Stimulated activated CD8-positive, alpha-beta memory T cell treated with anti-CD3 and anti-CD28 coated beads, Interleukin-4, amount 100 ng/mL, for 4 hours (primary cell): ENCODE measurements at places on chromosomes 13 and 19.

- no peak for DNase-seq
These were observed 66.1 kb downstream of the SLC10A2 start for GRCh38 chr13:103000157-103000556.

DNA sequence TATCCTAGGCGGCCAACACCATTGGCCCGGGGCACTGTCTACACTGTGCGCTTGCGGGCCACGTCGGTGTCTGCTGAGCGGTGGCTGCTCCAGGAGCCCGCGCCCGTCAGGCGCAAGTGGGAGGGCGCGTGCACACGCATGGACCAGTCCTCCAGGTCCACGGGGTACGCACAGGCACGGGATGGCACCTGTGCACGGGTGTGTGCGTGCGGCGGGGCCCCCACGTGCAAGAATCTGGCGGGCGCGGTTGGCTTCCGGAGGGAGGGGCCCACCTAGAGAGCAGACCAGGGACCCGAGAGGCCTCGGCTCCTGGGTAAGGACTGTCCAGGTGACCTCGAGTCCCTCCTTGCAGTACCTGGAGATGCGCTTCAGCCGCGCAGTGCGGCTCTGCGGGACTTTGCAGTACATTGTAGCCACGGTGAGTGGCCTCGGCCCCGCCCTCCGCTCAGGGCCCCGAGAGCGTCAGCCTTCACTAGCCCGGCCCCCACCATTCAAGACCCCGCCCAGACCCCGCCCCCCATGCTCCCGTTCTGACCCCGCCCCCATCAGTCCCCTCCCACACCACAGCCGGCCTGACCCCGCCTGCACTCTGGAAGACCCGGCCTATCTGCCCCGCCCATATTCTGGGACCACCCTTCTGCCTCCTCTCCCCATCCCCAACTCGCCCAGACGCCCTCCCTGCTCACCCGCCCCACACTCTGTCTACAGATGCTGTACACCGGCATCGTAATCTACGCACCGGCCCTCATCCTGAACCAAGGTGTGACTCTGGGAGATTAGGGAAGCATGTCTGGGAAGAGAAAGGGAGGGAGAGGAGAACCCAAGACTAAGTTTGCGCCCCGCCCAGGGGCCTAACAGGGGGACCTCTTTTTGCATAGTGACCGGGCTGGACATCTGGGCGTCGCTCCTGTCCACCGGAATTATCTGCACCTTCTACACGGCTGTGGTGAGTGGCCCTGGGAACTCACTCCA lies 2.3 kb downstream of the SLC5A5 start:
- DNase-seq = no peak

DNA sequence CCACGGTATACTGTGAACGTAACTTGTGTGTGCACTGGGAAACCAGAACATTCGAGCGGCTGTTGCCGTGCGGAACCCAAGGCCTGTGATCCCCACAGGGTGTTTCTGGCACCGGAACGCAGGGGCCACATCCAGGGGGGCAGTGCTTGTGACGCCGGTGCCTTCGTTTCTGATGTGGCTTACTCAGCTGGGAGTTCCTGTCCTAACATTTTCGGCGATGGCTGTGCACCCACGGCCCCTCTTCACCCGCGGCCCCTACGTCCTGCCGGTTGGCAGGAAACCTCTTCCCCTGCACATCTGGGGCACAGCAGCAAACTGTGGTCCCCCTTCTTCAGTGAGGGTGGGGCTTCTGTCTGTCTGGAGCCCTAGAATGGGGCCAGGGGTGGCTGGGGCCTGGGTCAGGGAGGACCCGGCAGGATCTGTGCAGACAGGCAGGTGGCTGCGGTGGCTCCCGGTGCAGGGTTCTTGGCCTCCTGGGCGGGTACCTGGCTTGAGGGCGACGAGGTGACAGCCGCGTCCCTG lies 26.2 kb downstream of the CSNK1G2 start:
- DNase-seq = no peak

- no peak for DNase-seq
These were observed 1.5 kb downstream of the SPATA13 start for GRCh38 chr13:24161980-24162525.

DNA sequence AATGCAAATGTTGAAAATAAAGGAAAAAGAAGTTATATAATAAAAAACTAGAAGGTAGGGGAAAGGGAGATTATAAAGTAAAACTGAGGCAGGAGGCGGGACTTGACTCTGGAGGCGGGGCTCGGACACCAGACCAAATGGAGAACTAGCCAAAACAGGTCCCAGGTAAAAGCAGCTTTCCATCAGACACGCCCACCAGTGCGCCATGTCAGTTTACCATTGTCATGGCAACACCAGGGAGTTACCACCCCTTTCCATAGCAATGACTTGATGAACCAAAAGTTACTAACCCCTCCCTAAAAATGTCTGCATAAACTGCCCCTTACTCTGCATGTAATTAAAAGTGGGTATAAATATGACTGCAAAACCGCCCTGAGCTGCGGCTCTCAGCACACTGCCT lies 70.9 kb downstream of the PEPD start:
- no peak for DNase-seq

DNA sequence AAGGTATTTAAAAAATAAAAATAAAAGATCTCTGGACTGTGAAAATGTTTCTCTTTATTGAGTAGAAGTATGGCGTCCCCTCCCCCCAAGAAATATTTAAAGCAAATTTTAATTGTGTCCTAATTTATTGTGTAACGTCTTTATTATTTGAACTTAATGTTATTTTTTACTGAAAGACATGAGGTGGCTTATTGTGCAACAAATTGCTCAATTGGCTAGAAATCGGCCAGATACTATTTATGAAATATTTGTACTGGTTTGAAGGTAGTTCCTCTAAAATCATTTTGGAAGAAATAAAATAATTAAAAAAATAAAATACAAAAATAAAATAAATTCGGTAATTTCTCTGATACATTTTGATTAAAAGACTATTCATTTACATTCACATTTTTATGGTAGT lies 162.3 kb downstream of the DACH1 start:
- DNase-seq = no peak

GRCh38 chr19:41744850-41745249 lies 10.5 kb upstream of the CEACAM6 start:
- no peak for DNase-seq

DNA sequence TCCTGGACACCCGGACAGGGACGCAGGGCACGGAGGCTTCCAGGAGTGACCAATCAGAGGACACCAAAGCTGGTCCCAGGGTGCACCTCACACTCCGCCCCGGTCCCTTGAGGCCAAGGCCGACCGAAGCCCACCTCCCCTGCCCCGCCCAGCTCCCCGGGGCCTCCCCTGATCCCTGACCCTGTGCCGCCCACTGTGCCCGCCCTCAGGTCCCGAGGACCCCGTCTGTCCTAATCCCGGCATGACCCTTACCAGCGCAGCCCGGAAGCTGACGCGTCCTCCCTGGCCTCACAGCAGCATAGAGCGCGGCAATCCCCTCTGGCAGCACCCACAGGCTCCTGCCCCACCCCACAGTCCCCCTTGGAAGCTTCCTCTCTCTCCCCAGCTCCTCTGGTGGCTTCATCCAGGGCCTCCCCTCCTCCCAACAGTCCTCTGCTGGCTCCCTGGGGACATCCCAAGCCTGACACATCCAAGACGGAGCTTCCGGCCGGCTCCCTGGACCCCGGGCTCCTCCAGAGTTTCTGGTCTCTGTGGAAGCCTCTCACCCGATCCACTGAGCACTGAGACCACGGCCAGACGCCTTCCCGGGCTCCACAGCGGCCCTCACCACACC lies 7.4 kb upstream of the CDC34 start:
- no peak for DNase-seq

DNA sequence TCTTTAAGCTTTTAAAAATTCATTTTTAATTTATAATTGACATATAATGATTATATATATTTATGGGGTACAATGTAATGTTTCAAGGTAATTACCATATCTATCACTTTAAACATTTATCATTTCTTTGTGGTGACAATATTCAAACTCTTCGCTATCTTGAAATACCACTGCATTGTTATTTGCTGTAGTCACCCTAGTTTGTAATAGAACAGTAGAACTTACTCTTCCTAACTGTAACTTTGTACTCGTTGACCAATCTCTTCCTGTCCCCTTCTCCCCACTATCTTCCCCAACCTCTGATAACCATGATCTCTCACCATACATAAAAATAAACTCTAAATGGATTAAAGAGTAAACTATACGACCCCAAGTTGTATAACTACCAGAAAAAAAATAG lies 20.4 kb downstream of the COG6 start:
- no peak for DNase-seq

DNA sequence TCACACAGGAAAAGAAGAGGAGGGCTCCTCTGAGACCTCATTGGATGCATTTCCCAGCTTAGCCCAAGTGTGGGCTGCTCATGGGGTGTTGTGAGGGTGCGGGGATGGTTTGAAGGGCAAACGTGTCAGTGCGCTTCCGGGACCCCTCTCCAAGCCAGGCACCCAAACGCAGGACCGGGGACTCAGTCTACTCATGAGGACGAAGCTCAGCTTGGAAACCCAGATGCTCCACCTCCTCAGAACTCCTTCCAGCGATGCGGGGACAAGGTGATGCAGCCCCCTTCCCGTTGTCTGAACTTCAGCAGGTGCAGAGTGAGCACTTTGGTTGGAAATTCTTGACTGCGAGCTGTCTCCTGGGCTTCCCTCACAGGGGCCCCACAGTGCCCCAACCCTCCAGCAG lies 33.1 kb upstream of the MTIF3 start:
- DNase-seq = no peak

DNA sequence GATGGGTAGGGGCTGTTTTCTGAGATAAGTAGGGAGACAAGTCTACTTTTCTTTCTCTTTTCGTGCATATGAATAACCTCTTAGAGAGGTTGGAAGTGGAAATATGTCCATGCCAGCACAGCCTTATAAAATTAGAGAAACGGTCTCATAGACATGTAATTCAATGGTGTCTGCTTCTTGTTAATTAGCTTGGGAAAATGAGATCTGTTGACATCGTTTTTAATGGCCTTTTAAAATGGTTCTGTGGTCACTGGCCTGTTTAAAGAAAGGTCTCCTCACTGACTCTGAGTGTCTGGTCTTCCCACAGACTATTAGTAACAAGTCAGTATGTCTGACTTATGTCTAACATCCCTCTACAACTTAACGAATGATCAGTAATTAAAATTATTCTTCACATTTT lies 487.1 kb downstream of the SLITRK6 start:
- DNase-seq = no peak

GRCh38 chr13:94595001-94595949 lies 677 bp downstream of the TGDS start:
- no peak for DNase-seq

DNA sequence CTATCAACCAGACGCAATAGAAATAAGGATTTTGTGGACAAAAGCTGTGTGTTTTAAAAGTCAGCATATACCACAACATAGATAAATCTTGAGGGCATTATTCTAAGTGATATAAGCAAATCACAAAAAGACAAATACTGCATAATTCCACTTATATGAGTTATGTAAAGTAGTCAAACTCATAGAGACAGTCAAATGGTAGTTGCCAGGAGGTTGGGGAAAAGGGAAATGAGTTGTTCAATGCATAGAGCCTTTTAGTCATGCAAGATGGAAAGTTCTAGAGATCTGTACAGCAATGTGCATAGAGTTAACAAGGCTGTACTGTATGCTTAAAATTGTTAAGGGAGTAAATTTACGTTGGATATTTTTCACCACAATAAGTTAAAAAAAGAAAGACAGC lies 244.7 kb downstream of the DCT start:
- DNase-seq = no peak

GRCh38 chr13:55214841-55215345 lies 1925.8 kb upstream of the PRR20A start:
- DNase-seq = no peak

GRCh38 chr19:46746281-46747057 lies at the start of gene STRN4:
Gene STRN4 (minus strand): TSS chr19:46746450. CDS start chr19:46746430, 20 bp downstream.
- no peak for DNase-seq

DNA sequence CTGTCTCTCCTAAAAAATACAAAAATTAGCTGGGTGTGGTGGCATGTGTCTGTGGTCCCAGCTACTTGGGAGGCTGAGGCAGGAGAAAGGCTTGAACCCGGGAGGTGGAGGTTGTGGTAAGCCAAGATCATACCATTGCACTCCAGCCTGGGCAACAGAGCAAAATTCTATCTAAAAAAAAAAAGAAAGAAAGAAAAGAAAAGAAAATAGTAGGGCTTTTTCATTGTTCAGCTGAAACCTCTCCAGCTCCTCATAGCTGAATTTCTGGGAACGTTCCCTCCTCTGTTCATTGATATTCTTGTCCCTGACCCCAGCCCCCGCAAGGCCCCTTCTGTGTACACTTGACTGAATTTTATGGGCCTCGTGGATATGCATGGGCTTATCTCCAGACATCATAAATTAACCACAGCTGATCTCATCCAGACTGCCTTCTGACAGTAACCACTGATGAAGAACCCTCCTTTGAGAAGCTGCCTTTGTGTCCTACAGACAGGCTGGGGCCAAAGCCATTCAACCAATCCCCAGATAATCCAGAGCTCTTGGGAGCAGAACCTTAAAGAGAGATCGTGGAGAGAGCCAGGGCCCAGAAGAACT lies at the start of gene ELSPBP1:
TSS of gene ELSPBP1 (plus strand) at position 424 of the 594 bp plus-strand sequence. CDS start 14,036 bp downstream, outside the sequence.
- no peak for DNase-seq

DNA sequence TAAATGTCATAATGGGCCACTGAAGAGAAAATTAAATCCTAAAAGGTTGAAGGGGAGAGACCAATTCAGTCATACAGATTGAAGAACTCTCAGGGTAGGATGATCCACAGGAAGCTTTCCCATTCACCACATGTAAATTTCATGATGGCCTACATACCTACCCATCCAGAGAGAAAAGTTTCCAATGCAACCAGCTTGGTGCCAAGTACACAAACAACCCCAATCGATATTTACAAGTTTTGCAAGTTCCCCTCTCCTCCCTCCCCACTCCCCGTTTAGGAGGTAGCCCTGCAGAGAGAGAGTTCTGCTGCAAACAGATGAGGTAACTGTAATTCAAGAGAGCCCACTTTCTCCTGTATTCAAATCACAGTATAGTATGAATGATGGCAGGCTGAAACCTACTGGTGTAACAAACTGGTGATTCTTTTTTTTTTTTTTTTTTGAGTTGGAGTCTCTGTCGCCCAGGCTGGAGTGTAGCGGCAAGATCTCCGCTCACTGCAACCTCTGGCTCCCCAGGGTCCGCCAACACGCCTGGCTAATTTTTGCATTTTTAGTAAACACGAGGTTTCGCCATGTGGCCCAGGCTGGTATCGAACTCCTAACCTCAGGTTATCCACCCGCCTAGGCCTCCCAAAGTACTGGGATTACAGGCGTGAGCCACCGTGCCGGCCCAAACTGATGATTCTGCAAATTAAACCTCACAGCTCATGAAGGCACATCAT lies 14.4 kb downstream of the FOXO1 start:
- DNase-seq = no peak

- no peak for DNase-seq
These were observed 731.3 kb downstream of the UQCRFS1 start for GRCh38 chr19:28481674-28482073.

- DNase-seq = no peak
These were observed 69.7 kb upstream of the C1QTNF9B start for GRCh38 chr13:23966691-23967615.

- no peak for DNase-seq
These were observed 2.9 kb downstream of the ABCC4 start for GRCh38 chr13:95298169-95298965.

- DNase-seq = no peak
These were observed 29.5 kb upstream of the NFIC start for GRCh38 chr19:3336680-3337523.
